SK-N-SH (cell line): ENCODE measurements at places on chromosomes 12 and 14.

DNA sequence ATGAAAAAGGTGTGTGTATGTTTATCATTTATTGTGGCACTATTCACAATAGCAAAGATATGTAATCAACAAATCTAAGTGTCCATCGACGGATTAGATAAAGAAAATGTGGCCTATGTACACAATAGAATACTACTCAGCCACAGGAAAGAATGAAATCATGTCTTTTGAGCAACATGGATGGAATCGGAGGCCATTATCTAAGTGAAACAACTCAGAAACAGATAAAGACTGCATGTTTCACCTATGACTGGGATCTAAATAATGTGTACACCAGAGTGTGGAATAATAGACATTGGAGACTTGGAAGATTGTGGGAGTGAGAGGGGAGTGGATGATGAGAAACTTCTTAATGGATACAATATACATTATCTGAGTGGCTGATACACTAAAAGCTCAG lies 44.0 kb downstream of the CCER1 start:
- no peak for DNase-seq

DNA sequence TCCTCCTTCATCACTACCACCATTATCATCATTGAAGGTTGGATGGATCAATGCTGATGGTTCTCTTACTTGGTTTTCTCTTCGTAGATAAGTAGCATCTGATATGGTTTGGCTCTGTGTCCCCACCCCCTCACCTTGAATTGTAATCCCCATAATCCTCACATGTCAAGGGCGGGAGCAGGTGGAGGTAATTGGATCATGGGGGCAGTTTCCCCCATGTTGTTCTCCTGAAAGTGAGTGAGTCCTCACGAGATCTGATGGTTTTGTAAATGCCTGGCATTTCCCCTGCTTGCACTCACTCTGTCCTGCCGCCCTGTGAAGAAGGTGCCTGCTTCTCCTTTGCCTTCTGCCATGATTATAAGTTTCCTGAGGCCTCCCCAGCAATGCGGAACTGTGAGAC lies 172.4 kb upstream of the PWP1 start:
- DNase-seq: no peak

DNA sequence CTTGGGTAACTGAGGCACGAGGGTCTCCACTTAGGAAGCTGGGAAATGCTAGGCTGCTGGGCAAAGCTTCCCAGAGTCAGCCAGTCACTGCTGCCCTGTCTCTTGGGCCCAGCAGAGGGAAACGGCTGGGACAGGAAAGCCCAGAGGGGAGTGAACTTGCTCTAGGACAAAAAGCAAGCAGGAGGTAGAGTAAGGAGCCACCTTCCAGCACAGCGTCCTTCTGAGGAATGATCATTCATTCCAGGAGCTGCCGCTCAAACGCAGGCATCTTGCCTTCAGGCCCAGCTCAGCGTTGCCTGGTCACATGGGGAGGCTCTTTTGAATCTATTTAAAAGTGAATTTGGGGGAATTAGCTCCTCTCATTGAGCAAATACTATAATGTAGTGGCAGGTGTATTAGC lies 118.6 kb downstream of the CRACR2A start:
- DNase-seq: no peak

DNA sequence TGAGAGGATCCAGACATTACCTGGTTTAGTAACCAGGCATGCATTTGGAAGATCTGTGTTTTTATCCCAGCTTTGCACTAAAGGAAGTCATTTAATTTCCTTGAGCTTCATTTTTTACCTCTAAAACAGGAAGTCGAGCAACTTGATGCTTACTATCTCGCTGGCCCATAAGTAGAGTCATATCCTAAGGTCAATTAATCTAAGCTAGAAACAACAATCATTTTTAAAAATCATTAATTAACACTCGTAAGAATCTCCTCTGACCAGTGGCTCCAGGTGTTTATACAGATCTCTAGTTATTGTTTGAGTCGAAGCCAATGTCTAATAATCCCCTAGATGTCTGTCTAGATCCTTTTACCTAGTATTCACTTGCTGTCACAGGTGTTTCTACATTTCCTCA lies 355.8 kb upstream of the DCN start:
- no peak for DNase-seq

DNA sequence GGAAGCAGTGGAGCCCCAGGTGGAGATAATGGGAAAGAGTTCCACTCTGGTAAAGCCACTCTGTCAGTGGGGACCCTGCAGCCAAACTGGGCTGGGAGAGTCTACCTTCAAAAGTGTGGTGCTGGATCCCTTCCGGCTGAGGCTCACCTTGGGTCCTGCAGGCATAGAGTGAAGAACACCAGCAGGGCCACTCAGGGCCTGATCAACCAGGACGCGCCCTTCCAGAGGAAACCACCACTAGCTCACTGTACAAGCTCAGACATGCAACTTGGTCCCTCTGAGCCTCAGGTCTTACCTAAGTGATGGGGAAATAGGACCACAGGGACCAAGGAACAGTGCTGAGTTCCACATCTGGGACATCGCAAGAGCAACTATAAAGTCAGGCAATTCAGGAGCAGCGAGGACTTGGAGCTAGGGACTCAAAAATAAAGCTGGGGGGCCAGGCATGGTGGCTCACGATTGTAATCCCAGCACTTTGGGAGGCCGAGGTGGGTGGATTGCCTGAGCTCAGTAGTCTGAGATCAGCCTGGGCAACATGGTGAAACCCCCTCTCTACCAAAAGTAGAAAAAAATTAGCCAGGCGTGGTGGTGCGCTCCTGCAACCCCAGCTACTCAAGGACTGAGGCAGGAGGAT lies 5.9 kb upstream of the PRPH start:
- DNase-seq: no peak

DNA sequence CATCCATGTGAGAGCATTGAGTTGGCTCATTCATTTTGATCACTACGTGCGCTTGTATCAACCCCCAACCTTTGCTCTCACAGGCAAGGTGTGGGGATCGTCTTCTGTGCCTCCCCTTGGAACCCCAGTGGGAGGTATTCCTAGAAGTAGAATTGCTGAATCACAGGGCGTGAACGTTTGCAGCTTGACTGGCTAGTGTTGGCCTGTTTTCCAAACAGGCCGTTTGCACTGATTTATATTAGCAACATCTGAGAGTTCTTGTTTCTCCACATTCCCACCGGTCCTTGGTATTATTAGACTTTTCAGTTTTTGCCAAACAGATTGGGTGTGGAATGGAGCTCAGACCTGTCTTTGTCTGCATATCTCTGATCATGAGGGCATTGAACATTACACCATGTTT lies 288.6 kb upstream of the PWP1 start:
- DNase-seq: no peak

- DNase-seq: no peak
Observed at GRCh38 chr12:46382408-46382963, 9.9 kb upstream of the SLC38A2 start.

GRCh38 chr12:98064501-98064900 lies 450.9 kb upstream of the TMPO start:
- DNase-seq: no peak

GRCh38 chr12:122226366-122227125 lies 694 bp upstream of the DIABLO start:
- no peak for DNase-seq

DNA sequence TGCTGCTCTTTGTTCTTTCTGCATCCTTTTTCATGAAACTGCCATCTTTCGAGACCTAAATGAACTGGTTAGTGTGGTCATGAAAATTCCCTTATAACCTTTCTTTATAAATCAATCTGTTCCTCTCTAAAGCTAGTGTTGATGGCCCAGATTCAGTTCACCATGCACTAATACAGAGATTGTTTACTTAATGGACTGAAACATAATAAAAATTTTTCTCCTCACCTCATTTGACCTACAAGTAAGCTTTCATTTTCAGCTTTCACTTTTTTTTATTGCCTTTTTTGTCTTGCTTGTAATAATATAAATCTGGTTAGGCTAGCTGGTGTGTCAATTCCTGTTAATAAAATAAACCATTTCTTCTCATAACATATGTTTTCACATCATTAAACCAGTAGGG lies 183.8 kb downstream of the CCDC59 start:
- DNase-seq: no peak

GRCh38 chr12:123427036-123427769 lies 9.3 kb downstream of the RILPL2 start:
- no peak for DNase-seq

- no peak for DNase-seq
Observed at GRCh38 chr12:75923964-75924666, 107.5 kb downstream of the PHLDA1 start.

DNA sequence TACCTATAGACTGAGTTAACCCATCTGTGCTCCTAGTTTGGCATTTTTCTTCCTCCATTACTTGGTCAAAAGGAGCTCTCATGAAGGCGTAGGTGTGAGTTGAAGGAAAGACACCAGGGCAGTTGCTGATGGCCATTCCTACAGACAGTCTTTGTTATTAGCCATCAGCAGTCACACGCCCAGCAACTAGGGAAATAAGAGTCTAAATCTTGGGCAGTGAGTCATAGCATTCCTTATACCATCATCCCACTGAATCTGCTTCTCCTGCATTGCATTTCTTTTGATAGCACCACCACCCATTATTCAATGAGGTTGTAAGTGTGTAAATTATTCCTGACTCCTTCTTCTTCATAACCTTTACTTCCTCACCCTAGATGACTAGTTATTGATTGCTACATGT lies 150.9 kb upstream of the IGF1 start:
- DNase-seq: no peak

DNA sequence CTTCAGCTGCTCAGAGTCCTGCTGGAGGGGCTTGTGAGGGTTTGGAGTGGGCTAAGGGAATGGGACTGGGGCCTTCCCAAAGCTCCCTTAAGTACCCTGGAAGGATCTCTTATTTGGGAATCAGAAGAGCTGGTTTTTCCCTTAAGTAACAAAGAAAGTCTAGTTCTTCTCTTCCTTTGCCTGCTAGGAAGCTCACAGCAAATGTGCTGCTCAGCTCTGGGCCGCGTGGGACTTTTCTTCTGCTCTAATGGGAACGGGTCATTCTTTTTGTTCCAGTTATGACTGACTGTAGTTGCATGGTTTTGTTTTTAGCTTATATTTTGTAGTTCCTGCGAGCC lies 6.0 kb downstream of the KIF26A start:
- DNase-seq: no peak

DNA sequence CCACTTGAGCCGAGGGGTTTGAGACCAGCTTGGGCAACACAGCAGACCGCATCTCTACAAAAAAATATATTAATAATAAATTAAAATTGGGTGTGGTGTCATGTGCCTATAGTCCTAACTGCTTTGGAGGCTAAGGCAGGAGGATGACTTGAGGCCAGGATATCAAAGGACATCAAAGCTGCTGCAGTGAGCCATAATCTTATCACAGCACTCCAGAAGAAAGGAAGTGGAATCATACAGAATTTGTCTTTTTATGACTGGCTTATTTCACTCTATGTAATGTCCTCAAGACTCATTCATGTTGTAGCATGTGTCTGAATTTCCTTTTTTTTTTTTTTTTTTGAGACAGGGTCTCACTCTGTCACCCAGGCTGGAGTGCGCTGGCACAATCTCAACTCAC lies 43.9 kb upstream of the NUDT4 start:
- no peak for DNase-seq

DNA sequence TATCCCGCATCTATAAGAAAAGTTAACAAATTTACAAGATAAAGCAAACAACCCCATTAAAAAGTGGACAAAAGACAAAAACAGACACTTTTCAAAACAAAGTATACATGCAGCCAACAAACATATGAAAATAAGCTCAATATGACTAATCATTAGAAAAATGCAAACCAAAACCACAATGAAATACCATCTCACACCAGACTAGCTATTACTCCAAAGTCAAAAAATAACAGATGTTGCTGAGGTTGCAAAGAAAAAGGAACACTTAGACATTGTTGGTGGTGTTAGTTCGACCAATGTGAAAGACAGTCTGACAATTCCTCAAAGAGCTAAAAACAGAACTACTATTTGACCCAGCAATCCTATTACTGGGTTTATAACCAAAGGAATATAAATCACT lies 968.6 kb upstream of the USP15 start:
- DNase-seq: no peak

GRCh38 chr14:35949920-35950513 lies 123.9 kb downstream of the BRMS1L start:
- DNase-seq: no peak

DNA sequence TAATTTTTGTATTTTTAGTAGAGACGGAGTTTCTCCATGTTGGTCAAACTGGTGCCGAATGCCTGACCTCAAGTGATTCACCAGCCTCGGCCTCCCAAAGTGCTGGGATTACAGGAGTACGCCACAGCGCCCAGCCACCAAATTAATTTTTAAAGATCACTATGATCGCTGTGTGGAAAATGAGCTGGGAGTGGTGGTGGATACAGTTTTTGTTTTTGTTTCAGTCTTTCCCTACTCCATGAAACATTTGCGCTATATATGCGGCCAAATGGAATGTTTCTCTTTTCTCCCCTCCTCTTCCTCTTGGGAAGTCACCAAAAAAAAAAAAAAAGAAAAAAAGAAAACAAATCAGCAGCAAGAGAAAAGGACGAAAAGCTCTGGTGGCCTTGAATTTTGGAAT lies 20.8 kb upstream of the P2RX4 start:
- no peak for DNase-seq

GRCh38 chr12:120224304-120225199 lies 23.6 kb upstream of the RPLP0 start:
- peak; percentile 79 for DNase-seq

DNA sequence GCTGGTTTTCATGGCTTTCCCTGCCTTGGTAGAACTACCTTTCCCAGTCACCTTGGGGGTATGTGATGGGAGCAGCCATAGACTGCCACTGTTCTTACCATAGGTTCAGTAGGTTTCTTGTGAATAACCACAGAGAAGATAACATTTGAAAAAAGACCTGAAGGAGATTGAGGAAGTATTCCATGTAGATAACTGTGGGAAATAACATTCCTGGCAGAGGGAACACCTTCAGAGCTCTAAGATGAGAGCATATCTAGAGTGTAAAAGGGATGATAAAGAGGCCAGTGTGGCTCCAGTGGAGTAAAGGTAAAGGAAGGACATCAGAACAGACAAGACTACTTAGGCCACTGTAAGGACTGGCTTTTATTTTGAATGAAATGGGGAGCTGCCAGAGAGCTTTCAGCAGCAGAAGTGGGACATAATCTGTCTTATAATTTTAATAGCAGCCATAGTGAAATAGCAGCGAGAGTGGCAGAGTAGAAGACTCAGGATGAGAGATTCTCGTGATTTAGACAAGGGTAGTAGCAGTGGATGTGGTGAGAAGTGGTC lies 82.6 kb upstream of the KCNH3 start:
- no peak for DNase-seq

- no peak for DNase-seq
Observed at GRCh38 chr12:106128585-106129328, 10.0 kb downstream of the NUAK1 start.

GRCh38 chr12:43807386-43807785 lies 1.3 kb upstream of the TWF1 start:
- no peak for DNase-seq

DNA sequence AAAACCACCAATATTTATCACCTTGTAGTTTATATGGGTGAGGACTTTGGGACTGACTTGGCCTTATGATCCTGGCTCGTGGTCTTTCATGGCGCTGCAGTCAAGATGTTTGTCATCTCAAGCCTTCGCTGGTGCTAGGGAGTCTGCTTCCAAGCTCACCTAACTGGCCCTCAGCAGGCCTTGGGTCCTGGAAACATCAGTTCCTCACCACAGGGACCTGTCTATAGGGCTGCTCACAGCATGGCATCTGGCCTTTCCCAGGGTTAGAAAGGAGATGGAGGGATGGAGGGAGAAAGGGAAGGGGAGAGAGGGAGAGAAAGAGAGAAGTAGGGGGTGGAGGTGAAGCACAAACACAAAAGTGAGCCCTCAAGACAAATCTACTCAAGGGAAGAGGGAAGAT lies 31.7 kb downstream of the VCPKMT start:
- DNase-seq: no peak
